ENCODE measurements at places on chromosomes 3 and 15. TPM values are rescaled to one million over a fixed set of nuclear protein-coding genes. Genes with fewer than 3 reads are reported as not detected.

GOLGA8S gene
- total RNA-seq = 0.10 TPM

RBMS3 gene
- 68.2 TPM for total RNA-seq

SEMA5B gene
- total RNA-seq = 0.72 TPM

ATP11B gene
- 71.6 TPM for total RNA-seq

WDR5B gene
- 7.4 TPM for total RNA-seq

REC114 gene
- total RNA-seq = not detected

PHLDB2 gene
- 101 TPM for total RNA-seq

CCDC54 gene
- not detected for total RNA-seq

TTC23 gene
- 29.1 TPM for total RNA-seq

XYLB gene
- total RNA-seq = 8.8 TPM

ZNF717 gene
- total RNA-seq = 19.1 TPM
